ENCODE measurements at places on chromosomes 12 and 14.

- peak; percentile 41 for DNase-seq
Measured at GRCh38 chr12:4251216-4251891, 22.2 kb upstream of the CCND2 start.

DNA sequence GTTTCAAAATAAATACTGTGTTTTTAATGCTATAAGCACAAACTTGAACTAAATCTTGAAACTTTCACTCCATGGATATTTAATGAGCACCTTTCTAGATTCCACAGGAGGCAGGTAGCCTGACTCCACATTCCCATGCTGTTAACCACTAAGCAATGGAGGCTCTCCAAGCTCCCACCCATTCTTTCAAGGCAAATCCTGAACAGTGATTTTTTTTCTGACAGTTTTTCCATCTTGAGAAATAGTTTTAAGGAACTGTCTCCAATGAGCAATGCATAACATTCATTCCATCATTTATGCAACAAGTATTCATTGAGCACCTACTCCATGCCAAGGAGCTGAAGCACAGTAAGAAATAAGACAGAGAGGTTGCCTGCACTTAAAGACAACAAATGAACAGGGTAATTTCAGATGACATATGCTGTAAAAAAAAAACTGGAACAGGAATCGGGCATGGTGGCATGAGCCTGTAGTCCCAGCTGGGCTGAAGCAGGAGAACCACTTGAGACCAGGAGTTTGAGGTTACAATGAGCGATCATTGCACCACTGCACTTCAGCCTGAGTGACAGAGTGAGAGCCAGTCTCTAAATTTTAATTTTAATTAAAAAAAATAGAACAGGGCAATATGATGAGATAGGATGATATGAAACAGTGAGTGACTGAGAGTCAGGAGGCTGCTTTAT, 102.3 kb upstream of the CPSF6 start:
- no peak for DNase-seq

- DNase-seq: no peak
Measured at GRCh38 chr14:95045106-95045701, 112.1 kb downstream of the DICER1 start.

DNA sequence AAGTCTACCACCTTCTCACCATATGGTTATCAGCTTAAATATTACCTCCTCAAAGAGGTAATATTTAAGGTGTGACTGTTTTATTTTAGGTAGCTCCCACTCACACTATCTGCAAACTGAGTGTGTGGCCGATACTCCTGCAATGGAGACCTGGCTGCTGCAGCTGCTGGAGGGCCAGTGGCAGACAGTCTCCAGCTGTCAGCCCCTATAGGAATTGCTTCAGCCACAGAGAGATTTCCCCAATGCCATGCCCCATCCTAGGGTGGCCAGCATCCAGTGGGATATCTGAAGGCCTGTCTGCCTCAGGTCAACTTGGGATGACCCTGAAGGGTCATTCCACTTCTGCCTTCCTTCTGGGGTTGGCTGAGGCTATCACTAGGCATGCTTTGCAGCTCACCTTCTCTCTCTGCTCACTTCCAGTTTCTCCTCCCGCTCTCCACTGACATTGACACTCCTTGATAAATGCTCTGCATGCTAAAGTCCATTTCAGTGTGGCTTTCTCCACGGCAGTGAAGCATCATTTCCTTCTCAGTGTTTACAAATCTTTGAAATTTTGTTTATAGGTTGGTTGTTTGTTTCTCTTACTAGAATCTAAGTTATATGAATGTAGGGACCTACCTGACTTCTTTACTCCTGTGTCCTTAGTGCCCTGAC, 90.2 kb upstream of the USP44 start:
- no peak for DNase-seq
